Tibial nerve (tissue), 4 donors: ENCODE measurements at places on chromosomes 6 and 20. TPM values are rescaled to one million over a fixed set of nuclear protein-coding genes. Genes with fewer than 3 reads are reported as not detected.

The KIF16B gene
- total RNA-seq = 20.5 TPM

DNA sequence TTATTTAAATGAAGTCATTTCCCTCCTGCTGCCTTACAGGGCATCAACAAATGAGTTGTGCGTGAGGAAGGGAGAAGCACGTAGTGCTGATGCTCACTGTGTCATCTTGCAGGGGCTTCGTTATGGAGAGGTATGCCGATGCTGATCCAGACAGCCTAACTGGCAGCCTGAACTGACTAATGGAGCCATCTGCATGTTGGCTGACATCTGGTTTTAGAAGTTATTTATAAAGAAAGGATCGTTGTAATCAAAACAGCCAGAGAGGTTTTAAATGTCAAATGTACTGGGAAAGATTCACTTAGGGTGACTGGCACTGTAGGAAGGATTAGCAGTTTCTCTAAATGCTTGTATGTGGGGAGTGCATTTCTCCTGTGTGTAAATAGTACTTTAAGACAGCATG is 54.6 kb downstream of the FARS2 start:
- no peaks in the 10 kb centered on the region for H3K4me1 ChIP-seq
- no peak for DNase-seq
- H3K27ac ChIP-seq = no peak overlapping the region
- H3K4me3 ChIP-seq = no peak overlapping the region
- no peaks in the 10 kb centered on the region for H3K27me3 ChIP-seq

GRCh38 chr20:32465092-32465900 is 107.2 kb downstream of the ASXL1 start:
- peaks cover under 1% of the 10 kb centered on the region for H3K36me3 ChIP-seq
- peak overlapping the region; percentile 89 for H3K27ac ChIP-seq
- H3K27me3 ChIP-seq = no peaks in the 10 kb centered on the region

The ADAT2 gene
- total RNA-seq = 9.2 TPM

- peak overlapping the region; percentile 58 for H3K27ac ChIP-seq
- no peak for DNase-seq
- no peak overlapping the region for H3K4me3 ChIP-seq
- H3K4me1 ChIP-seq = peaks cover 20% of the 10 kb centered on the region
These were observed 365.8 kb upstream of the JARID2 start for GRCh38 chr6:14880052-14880451.

DNA sequence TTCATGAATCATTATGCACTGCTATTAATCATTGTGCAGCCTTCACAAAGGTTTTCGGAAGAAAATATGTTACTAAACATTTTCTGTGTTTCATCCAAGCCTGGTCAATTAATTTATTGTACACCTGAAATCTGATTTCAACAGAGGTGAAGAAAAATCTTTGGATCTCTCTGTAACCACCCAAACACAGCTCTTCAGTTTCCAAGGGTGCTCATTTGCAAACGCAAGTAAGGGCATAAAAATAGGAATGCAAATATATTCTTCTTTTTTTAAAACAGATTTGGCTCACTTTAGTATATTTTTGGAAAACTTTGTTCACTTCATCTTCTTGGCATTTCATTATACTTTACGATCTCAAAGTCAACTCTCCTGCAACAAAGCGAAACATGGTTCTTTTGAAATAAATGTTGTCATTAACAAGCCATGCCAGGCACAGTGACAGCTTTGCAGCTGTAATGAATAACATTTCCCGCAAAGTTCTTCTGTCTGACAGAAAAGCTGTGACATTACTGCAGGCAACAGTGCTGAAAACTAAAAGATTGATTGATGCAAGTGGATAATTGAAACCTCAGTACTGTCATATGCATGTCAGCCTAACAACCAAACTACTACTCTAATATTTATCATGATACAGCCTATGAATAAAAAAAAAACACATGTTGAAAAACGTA is 348.3 kb downstream of the FRK start:
- no peaks in the 10 kb centered on the region for H3K27me3 ChIP-seq
- no peak for DNase-seq
- H3K27ac ChIP-seq = no peak overlapping the region
- H3K36me3 ChIP-seq = no peaks in the 10 kb centered on the region

DNA sequence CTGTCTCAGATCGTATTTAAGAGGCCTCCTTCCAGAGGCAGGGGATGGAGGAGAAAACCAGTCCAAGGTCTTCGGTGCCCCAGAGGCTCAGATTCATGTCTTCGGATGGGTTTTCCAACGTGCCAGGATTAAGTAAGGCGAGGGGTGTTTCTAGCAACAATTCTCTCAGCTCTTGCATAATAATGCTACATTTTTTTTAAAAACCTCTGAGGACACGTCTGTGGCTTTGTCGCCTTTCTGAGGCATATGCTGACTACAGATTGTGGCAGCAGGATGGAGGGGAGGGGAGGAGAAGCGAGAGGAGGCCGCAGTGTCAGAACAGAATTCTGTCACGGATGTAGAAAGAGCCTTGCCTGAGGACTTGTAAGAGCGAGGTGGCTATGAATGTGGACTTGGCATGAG is 17.7 kb upstream of the CCDC167 start:
- peaks cover 17% of the 10 kb centered on the region for H3K4me1 ChIP-seq
- H3K36me3 ChIP-seq = no peaks in the 10 kb centered on the region
- DNase-seq = no peak
- H3K4me3 ChIP-seq = no peak overlapping the region

The KIF13A gene
- total RNA-seq = 31.8 TPM

DNA sequence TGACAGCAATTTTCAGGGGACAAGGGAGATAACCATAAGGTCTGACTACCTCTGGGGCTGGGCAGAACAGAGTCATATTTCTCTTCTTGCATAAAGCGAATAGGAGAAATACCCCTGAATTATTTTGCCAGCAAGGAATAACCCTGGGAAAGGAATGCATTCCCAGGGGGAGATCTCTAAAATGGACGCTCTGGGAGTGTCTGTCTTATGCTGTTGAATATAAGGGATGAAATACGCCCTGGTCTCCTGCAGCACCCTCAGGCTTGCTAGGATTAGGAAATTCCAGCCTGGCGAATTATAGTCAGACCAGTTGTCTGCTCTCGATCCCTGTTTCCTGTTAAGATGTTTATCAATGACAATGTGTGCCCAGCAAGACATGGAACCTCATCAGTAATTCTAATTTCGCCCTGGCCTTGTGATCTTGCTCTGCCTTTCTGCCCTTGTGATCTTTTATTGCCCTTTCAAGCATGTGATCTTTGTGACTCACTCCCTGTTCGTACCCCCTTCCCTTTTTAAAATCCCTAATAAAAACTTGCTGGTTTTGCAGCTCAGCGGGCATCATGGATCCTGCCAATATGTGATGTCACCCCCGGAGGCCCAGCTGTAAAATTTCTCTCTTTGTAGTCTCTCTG is 221.6 kb upstream of the HS3ST5 start:
- no peaks in the 10 kb centered on the region for H3K36me3 ChIP-seq
- no peak overlapping the region for H3K27ac ChIP-seq

GRCh38 chr20:35232575-35232974 is 6.1 kb downstream of the MMP24 start:
- H3K27ac ChIP-seq = no peak overlapping the region
- DNase-seq = no peak
- no peaks in the 10 kb centered on the region for H3K36me3 ChIP-seq
- no peak overlapping the region for H3K4me3 ChIP-seq

- no peak for DNase-seq
- no peaks in the 10 kb centered on the region for H3K4me1 ChIP-seq
- H3K27ac ChIP-seq = no peak overlapping the region
- H3K27me3 ChIP-seq = no peaks in the 10 kb centered on the region
- no peak overlapping the region for H3K4me3 ChIP-seq
These were observed 119.3 kb downstream of the RNF144B start for GRCh38 chr6:18506382-18507017.

The NRN1 gene
- 41.4 TPM for total RNA-seq

- no peaks in the 10 kb centered on the region for H3K27me3 ChIP-seq
- peak; percentile 33 for DNase-seq
- H3K4me1 ChIP-seq = peaks cover 5% of the 10 kb centered on the region
- no peak overlapping the region for H3K27ac ChIP-seq
These were observed 321.1 kb downstream of the SYNE1 start for GRCh38 chr6:152316024-152316423.

GRCh38 chr6:22570185-22570551 is 802 bp downstream of the HDGFL1 start:
- no peaks in the 10 kb centered on the region for H3K4me1 ChIP-seq
- DNase-seq = no peak
- H3K27me3 ChIP-seq = no peaks in the 10 kb centered on the region
- no peak overlapping the region for H3K4me3 ChIP-seq
- no peak overlapping the region for H3K27ac ChIP-seq

- H3K27ac ChIP-seq = no peak overlapping the region
- DNase-seq = no peak
- H3K27me3 ChIP-seq = no peaks in the 10 kb centered on the region
- H3K4me1 ChIP-seq = no peaks in the 10 kb centered on the region
- no peaks in the 10 kb centered on the region for H3K36me3 ChIP-seq
- H3K4me3 ChIP-seq = no peak overlapping the region
These were observed 23.1 kb upstream of the PKIG start for GRCh38 chr20:44559302-44559701.

DNA sequence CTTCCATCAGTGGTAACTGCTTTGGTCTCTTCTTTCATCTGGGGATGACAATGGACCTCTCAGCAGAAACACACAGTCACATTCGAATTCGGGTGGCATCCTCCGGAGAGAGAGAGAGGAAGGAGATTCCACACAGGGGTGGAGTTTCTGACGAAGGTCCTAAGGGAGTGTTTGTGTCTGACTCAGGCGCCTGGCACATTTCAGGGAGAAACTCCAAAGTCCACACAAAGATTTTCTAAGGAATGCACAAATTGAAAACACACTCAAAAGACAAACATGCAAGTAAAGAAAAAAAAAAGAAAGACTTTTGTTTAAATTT is 6.1 kb downstream of the EDN1 start:
- H3K27ac ChIP-seq = peak overlapping the region; percentile 84
- H3K4me3 ChIP-seq = no peak overlapping the region
- H3K27me3 ChIP-seq = peaks cover 22% of the 10 kb centered on the region
- no peaks in the 10 kb centered on the region for H3K4me1 ChIP-seq

The SAPCD1 gene
- total RNA-seq = not detected

DNA sequence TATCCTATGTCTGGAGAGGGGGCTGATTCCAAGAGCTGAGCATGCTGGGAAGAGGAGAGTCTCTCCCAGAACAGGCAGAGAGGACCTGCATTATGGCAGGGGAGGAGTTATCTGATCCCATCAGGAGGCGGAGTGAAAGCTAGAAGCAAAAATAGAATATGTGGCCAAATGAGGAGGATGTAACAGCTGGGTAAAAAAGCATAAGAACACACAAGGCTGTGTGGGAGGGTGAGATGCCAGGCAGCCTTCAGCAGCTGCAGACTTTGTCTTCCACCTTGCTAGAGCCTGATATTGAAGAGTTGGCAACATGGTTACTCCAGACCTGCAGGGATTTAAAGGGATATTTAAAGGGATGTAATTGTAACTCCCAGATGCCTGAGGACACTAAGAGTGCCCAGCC is 167.1 kb downstream of the PTPRT start:
- no peaks in the 10 kb centered on the region for H3K36me3 ChIP-seq
- H3K27me3 ChIP-seq = no peaks in the 10 kb centered on the region
- H3K4me3 ChIP-seq = no peak overlapping the region

The HLA-DOB gene
- 2.1 TPM for total RNA-seq

DNA sequence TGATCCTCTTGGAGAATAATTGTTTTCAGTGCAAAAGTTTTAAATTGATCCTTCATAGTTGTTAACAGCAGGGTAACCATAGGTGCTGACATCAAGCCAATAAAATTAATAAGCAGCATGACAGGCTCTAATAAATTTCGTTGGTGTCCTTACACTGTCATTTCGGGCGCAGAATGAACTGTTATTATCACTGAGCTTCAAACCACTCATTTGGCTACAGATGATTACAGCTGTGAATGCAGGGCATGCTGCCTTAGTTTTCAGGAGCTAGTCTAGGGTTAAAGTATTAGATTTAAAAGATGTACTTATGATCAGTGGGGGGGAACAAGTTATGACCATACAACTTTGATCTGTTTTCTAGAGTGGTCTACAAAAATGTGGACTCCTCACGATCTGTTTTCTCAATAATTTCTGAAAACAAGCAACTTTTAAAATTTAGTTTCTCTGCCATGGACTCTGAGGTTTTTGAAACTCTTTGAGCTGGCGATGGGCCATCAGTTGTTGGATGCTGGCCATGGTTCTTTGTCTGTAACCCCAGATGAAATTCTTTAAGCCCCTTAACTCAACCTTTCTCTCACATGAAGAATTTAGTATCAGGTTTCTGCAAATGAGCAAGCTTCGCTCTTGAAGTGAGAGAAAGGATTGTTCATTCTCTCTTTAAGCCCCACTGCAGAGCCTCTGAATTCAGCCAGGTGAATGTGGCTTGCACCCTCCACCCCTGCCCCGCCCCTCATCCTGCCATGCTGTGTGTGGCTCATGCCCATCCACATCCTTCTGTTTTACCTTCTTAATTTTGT is 99.1 kb upstream of the MTHFD1L start:
- no peak overlapping the region for H3K4me3 ChIP-seq
- no peak overlapping the region for H3K27ac ChIP-seq
- H3K36me3 ChIP-seq = no peaks in the 10 kb centered on the region

The GHRH gene
- total RNA-seq = not detected

DNA sequence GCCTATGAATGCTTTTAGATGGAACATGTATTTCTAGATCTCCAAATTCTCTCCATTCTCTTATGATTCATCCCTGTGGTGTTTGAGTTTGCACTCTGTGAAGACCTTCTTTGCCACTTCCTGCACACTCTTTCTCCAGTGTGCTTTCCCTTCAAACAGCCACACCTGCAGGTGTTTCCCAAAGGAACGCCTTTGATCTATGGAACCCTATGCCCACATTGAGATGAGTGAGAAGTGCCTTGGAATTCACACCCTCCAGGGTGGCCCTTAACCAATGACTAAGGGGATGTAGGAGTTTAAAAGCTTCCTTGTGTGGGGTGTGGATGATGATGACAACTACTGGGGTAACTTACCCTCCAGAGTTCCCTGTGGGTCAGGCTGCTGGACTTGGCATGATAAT is 570.1 kb downstream of the DHX35 start:
- H3K4me3 ChIP-seq = no peak overlapping the region
- no peaks in the 10 kb centered on the region for H3K36me3 ChIP-seq
- no peaks in the 10 kb centered on the region for H3K27me3 ChIP-seq
- no peak overlapping the region for H3K27ac ChIP-seq
- no peak for DNase-seq
